ENCODE measurements at places on chromosomes 16 and 17.

GRCh38 chr17:57615836-57616757 is 129.0 kb downstream of the CCDC182 start:
- DNase-seq = no peak

GRCh38 chr16:11788914-11789313 is 8.1 kb downstream of the ZC3H7A start:
- no peak for DNase-seq

GRCh38 chr16:15033309-15033707 is 22.6 kb downstream of the NTAN1 start:
- no peak for DNase-seq

DNA sequence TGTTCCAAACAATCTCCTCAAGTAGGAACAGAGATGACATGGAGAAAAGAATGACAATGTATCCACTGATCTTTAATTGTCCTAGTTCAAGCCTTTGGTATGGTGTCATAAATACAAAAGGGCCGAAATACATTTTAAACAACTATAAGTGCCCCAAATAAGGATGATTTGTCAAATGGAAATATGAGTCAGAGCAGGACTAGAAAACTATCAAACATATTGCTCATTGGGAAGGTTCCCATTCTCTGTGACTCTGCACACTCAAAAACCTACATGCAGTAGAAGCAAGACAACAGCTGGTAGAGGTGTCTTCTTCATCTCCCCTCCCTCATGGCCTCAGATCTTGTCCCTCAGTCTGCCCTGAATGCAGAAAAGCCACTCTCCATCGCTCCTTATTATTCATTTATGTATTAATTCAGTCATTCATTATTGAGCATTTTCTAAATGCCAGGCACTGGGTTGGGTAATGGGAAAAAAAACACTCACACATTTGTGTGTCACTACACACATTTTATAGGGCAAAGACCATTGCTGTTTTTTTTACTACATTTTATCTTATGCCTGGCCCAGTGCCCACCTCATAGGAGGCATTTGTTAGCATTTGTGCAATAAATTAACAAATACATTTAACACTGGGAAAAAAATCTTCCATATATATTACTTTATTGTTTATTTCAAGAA is 10.1 kb downstream of the CA10 start:
- DNase-seq = no peak

- DNase-seq = no peak
Measured at GRCh38 chr17:8623591-8623990, 6.9 kb downstream of the MYH10 start.

GRCh38 chr17:1454541-1454940 is 1.5 kb downstream of the CRK start:
- DNase-seq = no peak

DNA sequence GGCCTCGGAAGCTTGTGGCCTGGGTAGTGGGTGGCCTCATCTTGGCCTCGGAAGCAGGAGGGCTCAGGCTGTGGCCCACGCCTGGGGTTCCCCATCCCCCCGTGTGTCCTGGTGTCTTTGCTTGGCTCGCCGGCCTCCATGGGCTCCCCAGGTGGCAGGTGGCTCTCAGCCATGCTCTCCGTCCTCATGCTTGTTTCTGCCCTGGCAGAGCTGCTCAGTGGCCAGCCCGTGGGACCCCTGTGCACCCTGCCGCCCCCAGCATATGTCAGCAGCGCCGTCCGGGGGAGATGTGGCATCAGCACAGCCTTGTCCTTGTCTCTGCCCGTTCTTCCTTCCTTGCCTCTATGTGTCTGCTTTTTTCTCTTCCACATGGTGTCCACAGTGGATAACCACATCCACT is 38.5 kb downstream of the TBCD start:
- no peak for DNase-seq

DNA sequence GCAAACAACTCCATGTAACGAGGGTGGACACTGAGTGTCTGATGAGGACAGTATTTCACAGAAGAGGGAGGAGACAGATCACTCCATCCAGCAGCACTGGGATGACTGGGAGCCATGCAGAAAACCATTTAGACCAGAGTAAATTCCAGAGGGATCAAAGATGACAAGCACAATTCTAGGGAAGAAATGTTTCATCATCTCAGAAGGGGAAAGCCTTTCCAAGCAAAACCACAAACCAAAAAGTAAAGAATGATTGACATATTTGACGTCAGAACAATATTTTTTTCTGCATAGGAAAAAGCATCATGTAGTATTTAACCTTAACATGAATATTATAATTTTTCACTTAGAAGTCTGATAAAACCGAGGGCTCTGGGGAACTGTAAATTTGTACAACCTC is 4.8 kb downstream of the DNASE1 start:
- DNase-seq = no peak

DNA sequence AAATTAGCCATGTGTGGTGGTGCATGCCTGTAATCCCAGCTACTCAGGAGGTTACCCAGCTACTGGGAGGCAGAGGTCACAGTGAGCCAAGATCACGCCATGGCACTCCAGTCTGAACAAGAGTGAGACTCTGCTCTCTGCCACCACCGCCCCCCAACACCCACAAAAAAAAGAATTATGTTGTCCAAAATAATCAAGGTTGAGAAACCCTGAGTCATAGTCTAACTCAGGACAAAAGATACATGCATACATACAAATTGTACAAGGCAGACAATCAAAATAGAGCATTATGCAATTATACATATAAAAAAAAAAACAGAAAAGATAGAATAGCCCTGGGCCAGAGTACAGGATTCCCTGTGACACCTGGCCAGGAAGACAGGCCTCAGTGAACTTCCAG is 6.6 kb upstream of the KPNB1 start:
- DNase-seq = no peak

- no peak for DNase-seq
Measured at GRCh38 chr16:27228621-27229501, 25.5 kb downstream of the KDM8 start.

- DNase-seq = no peak
Measured at GRCh38 chr17:75205793-75206163, 299 bp downstream of the NUP85 start.

DNA sequence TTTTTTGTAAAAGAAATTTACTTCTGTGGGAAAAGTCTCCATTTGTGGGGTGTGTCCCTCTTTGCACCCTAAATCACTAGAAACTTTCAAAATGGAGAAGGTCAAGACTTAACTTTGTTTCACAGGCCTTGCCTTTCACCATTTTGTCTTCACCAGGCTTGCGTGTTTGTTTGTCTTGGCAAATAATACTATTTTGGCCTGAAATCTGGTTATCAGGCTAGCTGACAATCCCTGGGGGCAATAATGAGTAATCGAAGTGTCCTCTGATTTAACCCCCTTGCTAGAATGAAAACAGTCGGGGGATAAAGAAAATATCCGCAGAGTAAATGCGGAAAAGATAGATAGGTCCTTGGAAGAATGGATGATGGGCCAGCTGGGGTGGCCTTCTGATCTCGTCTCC is 34.5 kb downstream of the SLC39A11 start:
- no peak for DNase-seq

DNA sequence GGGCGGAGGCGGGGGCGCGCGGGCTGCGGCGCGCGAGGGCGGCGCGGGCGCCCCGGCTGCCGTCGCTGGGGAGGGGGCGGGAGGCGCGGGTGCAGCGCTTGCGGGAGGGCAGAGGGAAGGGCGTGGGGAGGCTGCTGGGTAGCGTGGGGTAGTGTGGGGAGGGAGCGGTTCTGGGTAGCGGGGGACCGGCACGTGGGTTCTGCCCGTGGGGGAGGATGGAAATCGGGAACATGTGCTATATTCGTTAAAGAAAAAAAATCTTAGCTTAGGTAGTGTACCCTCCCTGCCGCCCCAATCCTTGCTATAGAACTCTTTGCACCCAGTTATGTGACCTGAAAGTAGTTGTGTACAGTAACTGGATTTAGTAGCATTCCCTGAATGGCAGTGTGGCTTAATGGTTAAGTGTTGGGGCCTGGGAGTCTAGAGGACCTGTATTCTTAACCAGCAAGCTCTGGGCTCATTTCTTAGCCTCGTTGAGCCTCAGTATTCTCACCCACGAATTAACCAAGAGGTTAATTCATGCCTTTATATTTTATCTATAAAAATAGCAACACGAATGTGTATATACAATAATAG is 646 bp downstream of the RABEP1 start:
- no peak for DNase-seq

DNA sequence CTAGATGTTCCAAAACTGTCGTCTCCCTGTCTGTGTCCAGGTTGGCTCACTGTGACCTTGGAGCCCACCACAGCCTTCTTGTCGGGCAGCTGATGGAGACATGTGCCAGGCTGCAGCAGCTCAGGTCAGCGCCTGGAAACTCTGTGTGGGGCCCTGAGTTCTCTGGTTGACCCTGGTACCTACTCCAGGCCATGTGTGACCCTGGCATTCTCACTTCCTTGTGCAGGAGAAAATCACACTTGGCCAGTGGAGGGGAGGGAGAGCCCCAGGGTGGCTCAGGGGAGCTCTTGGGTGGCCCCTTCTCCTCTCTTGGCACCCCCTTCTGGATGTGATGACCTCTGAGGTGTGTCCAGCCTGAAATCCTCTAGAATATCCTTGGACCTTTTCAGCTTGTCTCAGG is 25.0 kb upstream of the CPNE2 start:
- no peak for DNase-seq

DNA sequence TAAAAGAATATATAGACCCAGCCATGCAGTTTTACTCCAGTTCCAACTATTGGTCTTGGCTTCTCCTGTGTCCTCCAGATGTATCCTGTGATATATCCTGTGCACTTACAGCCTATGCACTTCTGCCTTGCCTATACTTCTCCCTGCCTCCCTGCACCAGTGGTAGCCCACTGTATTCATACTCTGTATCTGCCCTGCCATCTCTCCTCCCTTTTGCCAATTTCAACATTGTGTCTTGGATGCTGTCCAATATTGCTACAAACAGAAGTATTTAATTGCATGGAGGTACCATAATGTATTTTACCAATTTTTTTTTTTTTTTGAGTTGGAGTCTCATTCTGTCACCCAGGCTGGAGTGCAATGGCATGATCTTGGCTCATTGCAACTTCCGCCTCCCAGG is 242.7 kb downstream of the HAPSTR1 start:
- DNase-seq = no peak

GRCh38 chr17:19677736-19678379 is 29.3 kb downstream of the ALDH3A2 start:
- DNase-seq = no peak

DNA sequence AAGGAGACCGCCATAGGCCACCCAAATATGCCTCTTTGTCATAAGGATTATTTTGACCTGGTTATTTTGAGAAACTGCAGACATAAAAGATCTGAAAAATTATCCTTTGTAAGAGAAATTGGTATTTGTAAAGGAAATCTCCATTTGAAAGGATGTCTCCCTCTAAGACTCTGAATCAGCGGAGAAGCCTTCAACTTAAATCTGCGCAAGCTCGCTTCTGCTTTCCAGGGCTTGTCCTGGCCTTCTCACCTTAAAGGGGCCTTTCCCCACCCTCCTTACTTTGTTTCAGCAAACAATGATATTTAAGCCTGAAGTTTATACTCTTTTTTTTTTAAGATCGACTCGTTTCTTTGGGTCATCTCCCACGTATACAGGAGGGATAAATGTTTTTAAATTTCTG is 34.5 kb downstream of the HSBP1 start:
- no peak for DNase-seq

GRCh38 chr16:86888231-86889053 is 310.1 kb downstream of the FOXL1 start:
- no peak for DNase-seq

DNA sequence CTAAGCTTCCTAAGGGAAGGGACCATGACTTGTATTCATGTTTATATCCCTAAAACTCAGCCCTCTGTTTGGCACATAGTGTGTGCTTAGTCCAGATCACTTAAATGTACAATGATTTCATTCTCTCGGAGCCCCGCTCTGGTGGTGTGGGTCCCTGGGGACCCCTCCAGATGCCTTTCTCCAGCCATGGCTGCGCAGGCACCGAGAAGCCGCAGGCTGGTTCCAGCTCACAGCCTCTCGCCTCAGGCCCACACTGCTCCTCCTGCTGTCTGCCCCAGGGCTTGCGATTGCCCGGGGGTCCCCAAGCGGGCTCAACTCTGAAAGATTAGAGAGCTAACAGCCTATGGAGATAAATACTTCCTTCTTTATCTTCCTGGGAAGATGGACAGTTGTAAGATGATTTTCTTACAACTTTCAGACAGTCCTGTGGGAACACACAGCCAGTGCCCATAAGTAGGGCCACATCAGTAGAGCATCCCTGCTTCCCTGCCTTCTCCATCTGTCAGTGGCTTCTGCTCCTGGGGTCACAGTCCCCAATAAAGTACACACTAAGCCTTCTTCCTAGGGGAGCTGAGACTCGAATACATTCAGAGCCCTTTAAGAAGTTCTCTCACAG is 66.2 kb downstream of the CENPV start:
- DNase-seq = no peak

DNA sequence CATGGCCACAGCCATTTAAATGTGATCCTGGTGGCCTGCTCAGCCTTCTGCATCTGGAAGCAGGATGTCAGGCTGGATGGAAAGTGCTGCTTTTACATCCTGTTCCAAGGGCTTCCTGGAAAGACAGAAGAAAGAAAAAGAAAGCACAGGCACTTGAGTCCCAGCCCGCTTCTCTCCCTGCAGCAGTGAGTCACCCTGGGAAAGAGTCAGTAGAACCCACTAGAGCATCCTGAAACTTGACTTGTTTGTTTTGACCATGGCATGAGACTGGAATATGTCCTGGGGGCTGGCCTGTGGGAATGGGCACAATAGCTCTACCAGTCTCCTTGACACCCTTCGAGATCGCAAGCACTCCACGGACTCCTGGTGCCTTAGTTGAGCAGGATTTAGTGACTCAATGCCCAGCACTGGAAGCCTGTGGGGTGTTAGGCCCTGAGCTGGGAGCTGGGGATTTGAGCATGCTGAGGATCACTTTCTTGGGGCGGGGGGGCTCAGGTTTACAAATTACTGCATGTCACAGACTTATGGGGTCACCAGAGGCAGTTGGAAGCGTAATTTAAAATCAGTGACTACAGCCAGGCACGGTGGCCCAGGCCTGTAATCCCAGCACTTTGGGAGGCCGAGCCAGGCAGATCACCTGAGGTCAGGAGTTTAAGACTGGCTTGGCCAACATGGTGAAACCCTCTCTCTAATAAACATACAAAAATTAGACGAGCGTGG is 22.1 kb upstream of the GNA13 start:
- no peak for DNase-seq

DNA sequence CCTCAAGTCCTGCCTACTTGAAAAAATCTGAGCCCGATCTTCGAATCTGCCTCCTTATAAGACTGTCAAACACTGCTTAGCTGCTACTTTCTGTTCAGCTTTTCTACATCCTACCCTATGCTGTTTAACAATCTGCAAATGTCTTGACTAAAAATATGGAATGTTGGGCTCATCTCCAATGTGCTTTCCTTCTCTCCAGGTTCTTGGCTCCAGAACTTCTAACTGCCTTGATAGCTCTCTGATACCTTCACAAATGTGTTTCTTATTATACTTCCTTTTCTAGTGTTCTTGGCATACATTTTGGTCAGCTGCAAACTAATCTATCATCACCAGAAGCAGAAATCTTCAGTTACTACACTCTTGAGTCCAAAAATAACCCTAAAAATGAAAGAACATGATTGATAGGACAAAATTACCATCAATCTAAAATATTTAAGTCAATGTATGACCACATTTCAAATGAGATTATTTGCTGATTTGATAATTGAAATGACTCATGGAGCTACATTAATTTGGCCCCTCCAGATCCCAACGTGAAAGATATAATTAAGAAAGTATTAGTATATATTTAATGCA is 372.3 kb upstream of the MON1B start:
- DNase-seq = no peak

Data from neural crest cell (in vitro differentiated cells).